ENCODE measurements at places on chromosomes 7 and 10. TPM values are rescaled to one million over a fixed set of nuclear protein-coding genes. Genes with fewer than 3 reads are reported as not detected.

The NKX1-2 gene
- total RNA-seq, result not detected

The TMEM120A gene
- total RNA-seq, result 17.3 TPM

The PIP4K2A gene
- total RNA-seq, result 45.7 TPM

The MEOX2 gene
- total RNA-seq, result not detected

The AKR1C4 gene
- not detected for total RNA-seq

The NUTM2B gene
- 0.27 TPM for total RNA-seq

The WNT2 gene
- total RNA-seq, result not detected

The PSMG3 gene
- 16.9 TPM for total RNA-seq
